Natural killer cell treated with Interleukin-12 subunit alpha and Interleukin-12 subunit beta and Interleukin-15 and Interleukin-18, amount 100 ng/mL, for 72 hours (primary cell): ENCODE measurements at places on chromosomes 5 and 9. TPM values are rescaled to one million over a fixed set of nuclear protein-coding genes. Genes with fewer than 3 reads are reported as not detected.

GRCh38 chr9:126788634-126789349 is 16.0 kb upstream of the ZBTB43 start:
- DNase-seq = no peak

GRCh38 chr5:4563400-4563799 is 576.7 kb upstream of the ADAMTS16 start:
- no peak for DNase-seq

DNA sequence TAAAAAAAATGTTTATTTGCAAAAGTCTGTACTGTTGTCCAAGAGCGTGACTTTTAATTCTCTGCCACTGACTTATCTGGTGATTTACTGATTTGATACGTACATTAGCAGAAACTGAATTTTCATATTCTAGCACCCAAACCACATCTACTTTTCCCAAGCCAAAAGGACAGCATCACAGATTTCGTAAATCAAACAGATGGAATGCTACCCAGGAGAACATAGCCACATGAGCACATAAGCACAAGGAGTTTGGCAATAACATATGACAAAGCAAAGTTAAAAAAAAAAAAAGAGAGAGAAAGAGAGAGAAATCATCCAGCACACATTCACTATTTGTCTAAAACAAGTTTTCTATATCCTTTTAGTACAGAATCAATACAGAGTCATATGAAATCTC is 83.7 kb downstream of the HINT1 start:
- no peak for DNase-seq

DNA sequence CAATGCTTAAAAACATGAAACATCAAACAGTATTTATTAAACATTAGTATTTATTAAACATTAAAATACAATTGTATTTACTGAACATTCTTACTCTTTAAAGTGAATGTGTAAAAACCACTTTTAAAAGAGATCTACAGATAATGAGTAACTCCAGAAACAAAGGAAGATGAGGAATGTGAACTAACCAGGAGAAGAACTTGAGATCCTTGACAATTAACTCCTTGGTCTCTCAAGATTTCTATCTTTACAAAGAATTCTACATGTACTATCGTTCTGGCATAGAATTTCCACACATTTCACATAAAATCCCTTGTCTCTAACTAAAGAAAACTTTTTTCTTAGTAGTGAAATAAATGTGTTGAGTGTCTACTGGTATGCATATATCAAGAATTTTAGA is 28.7 kb upstream of the IFNE start:
- DNase-seq = no peak

Gene CACNA1B
- total RNA-seq = 0.90 TPM
